Testis (tissue), 5 donors: ENCODE measurements at places on chromosomes 1 and 21. TPM values are rescaled to one million over a fixed set of nuclear protein-coding genes. Genes with fewer than 3 reads are reported as not detected.
A peak's percentile ranks its signal among the peaks of the same experiment; 100 is the strongest.

The PLEKHO1 gene
- 83.5 TPM for total RNA-seq

The CD5L gene
- 0.25 TPM for total RNA-seq

The S100A3 gene
- total RNA-seq, result not detected

The OR2T35 gene
- not detected for total RNA-seq

The C1QB gene
- 66.0 TPM for total RNA-seq

The WDR64 gene
- 5.5 TPM for total RNA-seq

The FOXD3 gene
- total RNA-seq, result 0.37 TPM

The CD247 gene
- 1.1 TPM for total RNA-seq

GRCh38 chr21:34974162-34974981, 74.7 kb downstream of the RUNX1 start:
- H3K36me3 ChIP-seq, result no peaks in the 10 kb centered on the region
- H3K4me1 ChIP-seq, result no peaks in the 10 kb centered on the region
- H3K27me3 ChIP-seq, result no peaks in the 10 kb centered on the region
- no peak for DNase-seq
- no peak overlapping the region for H3K27ac ChIP-seq

DNA sequence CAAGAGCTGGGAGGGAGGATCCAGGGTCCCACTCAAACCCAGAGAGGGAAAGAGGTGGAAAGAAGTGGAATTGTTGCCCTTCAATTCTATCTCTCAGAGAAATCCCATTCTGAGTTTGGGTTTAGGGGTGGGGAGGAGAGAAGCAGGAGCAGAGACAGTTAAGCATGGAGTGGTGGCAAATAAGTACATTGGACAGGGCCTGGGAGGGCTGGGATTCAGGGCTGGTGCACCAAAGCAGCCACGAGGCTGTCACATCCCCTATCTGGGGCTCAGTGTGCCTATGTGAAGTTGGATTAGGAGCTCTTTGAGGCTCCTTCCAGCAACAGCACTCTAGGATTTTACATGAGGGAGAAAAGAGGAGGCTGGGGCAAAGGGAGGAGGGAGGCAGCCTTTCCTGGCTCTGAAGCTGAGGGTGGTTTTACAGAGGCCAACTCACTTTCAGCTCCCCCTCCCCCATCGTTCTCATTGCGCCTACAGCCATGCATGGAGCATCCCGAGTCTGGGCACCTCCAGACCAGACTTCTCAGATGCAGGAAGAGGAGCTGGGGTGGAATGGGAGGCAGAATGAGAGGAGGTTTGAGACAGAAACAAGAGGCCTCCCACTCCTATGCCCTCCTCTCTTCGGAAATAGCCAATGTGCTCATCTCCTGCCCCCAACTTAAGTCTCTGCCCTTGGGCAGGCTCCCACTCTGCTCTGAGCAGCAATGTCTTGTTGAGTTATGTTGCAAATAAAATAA, 3.0 kb upstream of the SYT6 start:
- no peak overlapping the region for H3K4me3 ChIP-seq
- no peak for DNase-seq
- H3K36me3 ChIP-seq, result no peaks in the 10 kb centered on the region
- H3K27me3 ChIP-seq, result no peaks in the 10 kb centered on the region
- H3K27ac ChIP-seq, result no peak overlapping the region
- H3K4me1 ChIP-seq, result peaks cover 16% of the 10 kb centered on the region

GRCh38 chr1:8494681-8495080, 176.8 kb downstream of the SLC45A1 start:
- no peak for DNase-seq
- H3K27me3 ChIP-seq, result no peaks in the 10 kb centered on the region
- no peak overlapping the region for H3K4me3 ChIP-seq
- H3K4me1 ChIP-seq, result no peaks in the 10 kb centered on the region
- H3K27ac ChIP-seq, result no peak overlapping the region
- no peaks in the 10 kb centered on the region for H3K36me3 ChIP-seq

DNA sequence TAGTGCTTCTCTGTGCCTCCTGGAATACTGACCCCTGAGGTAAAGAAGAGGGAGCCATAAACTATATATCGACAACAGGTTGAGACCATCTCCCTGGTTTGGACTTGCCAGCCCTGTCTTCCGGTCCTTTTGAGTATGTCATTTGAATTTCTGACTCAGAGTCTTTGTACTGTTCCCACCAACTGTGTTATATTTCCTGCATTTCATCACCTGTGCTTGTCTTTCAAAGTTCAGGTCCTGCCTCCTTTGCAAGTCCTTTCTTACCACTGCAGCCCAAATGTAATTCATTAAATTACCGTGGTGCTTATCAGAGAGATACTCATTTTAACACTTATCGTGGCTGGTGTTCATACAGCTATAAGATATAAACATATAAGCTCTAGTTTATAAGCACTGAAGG, 10.7 kb downstream of the AK5 start:
- no peaks in the 10 kb centered on the region for H3K36me3 ChIP-seq
- no peak overlapping the region for H3K27ac ChIP-seq
- no peak for DNase-seq
- H3K4me1 ChIP-seq, result no peaks in the 10 kb centered on the region

DNA sequence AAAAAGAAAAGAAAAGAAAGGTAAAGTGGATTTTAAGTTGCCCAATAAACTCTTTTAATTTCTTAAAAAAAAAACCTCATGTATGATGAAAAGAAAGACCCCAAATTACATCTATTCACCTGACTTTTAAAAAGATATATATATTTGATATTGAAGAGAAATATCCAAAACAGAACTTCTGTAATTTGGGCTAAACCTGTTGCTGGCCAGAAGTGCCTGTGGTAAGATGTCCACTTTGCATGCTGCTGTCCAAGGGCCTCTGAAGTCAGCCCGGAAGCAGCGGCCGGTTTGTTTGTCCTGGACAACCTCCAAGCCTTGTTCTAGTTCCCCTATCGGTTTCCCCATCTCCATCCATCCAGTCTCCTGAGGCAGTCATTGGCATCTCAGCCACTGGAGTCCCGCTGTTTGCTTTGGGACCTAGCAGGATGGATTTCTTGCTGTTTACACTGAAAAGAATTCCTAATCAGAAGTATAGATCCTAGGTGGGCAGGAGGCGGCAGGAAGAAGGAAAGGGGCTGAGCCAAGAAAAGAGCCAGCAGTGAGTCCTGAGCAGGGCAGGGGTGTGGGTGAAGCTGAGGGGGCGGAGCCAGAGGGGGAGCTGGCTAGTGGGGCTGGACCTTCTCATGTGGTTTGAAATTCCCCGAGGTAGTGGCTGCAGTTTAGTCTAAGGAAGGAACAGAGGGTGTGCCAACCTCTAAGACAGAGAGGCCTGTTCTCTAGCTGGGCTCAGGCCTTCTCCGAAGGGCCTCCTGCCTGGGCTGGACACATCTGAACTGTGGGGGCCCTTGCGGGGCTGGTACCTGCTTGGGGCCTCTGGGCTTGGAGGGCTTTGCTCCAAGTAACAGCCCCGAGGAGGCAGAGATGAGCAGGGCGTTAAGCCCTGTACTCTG, 3.3 kb downstream of the NCMAP start:
- DNase-seq, result no peak
- no peak overlapping the region for H3K4me3 ChIP-seq
- no peaks in the 10 kb centered on the region for H3K36me3 ChIP-seq
- no peak overlapping the region for H3K27ac ChIP-seq
- H3K4me1 ChIP-seq, result no peaks in the 10 kb centered on the region

DNA sequence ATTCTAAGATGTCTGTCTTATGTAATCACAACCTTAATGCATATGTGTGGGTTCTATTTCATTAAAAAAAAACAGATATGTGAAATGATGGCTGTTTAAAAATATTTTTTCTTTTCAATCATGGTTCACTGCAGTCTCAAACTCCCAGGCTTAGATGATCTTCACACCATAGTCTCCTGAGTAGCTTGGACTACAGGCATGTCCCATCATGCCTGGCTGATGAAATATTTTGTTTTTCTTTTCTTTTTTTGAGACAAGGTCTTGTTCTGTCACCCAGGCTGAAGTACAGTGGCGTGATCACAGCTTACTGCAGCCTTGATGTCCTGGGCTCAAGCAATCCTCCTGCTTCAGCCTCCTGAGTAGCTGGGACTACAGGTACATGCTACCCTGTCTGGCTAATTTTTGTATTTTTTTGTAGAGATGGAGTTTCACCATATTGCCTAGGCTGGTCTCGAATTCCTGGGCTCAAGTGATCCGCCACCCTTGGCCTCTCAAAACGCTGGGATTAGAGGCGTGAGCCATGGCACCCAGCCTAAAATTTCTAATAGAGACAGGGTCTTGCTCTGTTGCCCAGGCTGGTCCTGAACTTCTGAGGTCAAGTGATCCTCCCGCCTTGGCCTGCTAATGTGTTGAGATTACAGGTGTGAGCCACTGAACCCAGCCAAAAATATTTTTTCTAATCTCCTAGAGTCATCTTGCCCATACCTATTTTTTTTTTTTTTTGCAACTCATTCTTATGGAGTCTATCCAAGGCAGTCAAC, 67.6 kb downstream of the GIPC2 start:
- no peak overlapping the region for H3K27ac ChIP-seq
- no peaks in the 10 kb centered on the region for H3K36me3 ChIP-seq
- H3K27me3 ChIP-seq, result no peaks in the 10 kb centered on the region
- DNase-seq, result no peak
- H3K4me3 ChIP-seq, result no peak overlapping the region

- H3K36me3 ChIP-seq, result no peaks in the 10 kb centered on the region
- peak overlapping the region; percentile 95 for H3K27ac ChIP-seq
- H3K4me3 ChIP-seq, result peak overlapping the region; percentile 98
- DNase-seq, result peak; percentile 96
- no peaks in the 10 kb centered on the region for H3K27me3 ChIP-seq
These were observed 382 bp upstream of the RASAL2 start for GRCh38 chr1:178093494-178093950.

DNA sequence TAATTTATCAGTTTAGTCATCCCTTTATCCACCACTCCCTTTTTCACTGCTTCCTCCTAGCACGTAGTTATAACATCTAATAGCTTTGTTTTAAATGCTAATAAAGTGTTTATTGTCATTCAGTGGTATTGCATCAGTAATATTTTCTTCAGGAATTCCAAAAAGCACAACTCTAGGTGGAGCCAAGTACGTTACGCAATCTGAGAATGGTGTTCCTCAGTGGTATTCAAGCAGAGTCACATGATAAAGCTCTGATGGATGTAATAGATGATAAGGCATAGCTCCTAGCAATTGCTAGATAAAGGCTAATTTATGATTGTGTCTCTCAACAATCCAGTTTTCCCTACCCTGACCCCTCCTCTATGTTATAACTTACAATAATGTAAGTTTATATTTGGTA, 494.6 kb upstream of the ADGRL4 start:
- H3K27me3 ChIP-seq, result no peaks in the 10 kb centered on the region
- H3K4me3 ChIP-seq, result no peak overlapping the region
- no peak for DNase-seq

GRCh38 chr1:230123280-230124185, 56.5 kb downstream of the GALNT2 start:
- H3K4me1 ChIP-seq, result peaks cover 20% of the 10 kb centered on the region
- no peaks in the 10 kb centered on the region for H3K36me3 ChIP-seq
- no peak for DNase-seq
- no peak overlapping the region for H3K27ac ChIP-seq

DNA sequence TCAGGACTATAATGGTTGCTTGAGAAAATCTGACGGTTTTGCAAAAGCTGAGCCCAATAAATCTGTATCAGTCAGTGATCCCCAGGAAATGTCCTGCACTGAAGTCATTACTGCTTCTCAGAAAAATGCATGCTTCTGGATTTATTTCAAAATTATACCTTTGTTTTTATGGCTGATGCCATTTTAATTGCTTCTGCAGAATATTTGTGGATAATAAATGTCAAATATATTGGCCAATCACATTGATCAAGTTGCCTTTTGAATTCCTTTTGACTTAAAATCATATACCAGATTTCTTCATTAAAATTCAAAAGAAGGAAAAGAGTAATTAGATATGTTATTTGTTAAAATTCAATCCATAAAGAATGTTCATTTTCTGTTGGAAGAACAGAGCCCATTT, 842.9 kb upstream of the ADGRL4 start:
- no peaks in the 10 kb centered on the region for H3K4me1 ChIP-seq
- H3K36me3 ChIP-seq, result no peaks in the 10 kb centered on the region
- H3K4me3 ChIP-seq, result no peak overlapping the region
- H3K27ac ChIP-seq, result no peak overlapping the region

GRCh38 chr1:30605441-30605920, 117.9 kb downstream of the MATN1 start:
- no peak overlapping the region for H3K27ac ChIP-seq
- no peak for DNase-seq
- no peaks in the 10 kb centered on the region for H3K36me3 ChIP-seq

DNA sequence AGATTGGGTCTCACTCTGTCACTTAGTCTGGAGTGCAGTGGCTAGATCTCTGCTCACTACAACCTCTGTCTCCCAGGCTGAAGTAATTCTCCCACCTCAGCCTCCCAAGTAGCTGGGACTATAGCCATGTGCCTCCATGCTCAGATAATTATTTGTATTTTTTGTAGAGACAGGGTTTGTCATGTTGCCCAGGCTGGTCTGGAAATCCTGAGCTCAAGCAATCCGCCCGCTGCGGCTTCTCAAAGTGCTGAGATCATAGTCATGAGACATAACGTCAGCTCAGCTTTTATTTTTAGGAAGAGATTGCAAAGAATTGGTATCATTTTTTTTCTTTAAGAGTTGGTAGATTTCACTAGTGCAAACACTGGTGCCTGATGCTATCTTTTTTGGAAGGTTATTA, 244.9 kb downstream of the DSCAM start:
- H3K4me3 ChIP-seq, result no peak overlapping the region
- H3K27ac ChIP-seq, result no peak overlapping the region
- H3K36me3 ChIP-seq, result no peaks in the 10 kb centered on the region
- H3K4me1 ChIP-seq, result no peaks in the 10 kb centered on the region
- no peaks in the 10 kb centered on the region for H3K27me3 ChIP-seq

DNA sequence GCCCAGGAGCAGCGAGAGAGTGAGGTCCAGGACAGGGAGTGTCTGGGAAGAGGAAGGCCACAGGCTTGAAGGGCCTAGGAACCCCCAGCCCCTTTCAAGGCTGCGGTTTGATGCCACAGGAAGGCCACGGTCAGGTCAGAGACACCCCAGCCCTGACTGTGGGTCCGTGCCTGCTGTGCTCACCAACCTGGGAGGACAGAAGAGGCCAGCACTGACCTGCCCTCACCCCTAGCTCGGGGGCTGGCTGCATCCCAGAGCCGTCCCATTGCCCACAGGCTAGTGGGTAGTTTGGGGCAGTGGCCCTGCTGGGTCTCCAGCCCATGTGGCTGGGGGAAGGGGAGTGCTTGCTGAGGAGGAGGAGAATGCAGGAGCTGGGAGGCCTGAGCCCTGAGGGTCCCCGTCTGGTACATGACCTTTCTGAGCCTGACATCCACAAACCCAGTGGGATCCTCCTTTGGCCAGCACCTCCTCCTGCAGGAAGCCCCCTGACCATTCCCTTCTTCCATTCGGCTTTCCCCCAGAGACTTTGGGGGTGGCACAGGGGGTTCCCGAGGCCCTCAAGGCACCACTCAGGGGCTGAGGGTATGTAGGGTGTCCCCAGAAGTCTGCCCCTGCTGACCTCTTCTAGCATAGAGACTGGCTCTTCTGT, 54.3 kb downstream of the WNT9A start:
- H3K27me3 ChIP-seq, result no peaks in the 10 kb centered on the region
- DNase-seq, result peak; percentile 7
- no peak overlapping the region for H3K4me3 ChIP-seq

DNA sequence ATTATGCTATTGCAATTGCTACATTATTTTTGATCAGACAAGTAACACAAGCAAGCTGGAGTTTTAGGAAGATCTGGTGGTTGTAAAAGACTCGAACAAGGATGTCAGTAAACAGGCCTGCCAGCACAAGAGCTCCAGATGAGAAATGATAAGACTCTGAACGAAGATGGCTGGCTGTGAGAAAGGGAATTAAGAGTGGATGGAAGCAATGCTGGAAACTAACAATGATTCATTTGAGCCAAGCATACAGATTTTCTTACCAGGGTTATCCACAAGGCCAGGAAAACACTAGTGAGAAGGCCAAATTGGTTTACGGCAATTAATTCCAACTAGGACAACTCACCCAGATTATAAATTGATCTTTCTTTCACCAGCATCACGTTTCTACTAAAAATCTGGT, 54.2 kb downstream of the NRIP1 start:
- no peak for DNase-seq
- no peaks in the 10 kb centered on the region for H3K27me3 ChIP-seq
- peaks cover 13% of the 10 kb centered on the region for H3K4me1 ChIP-seq
